ENCODE measurements at places on chromosomes 6 and 20.
A peak's percentile ranks its signal among the peaks of the same experiment; 100 is the strongest.

GRCh38 chr6:105892577-105893262 is 193.4 kb upstream of the PRDM1 start:
- DNase-seq: peak; percentile 52

DNA sequence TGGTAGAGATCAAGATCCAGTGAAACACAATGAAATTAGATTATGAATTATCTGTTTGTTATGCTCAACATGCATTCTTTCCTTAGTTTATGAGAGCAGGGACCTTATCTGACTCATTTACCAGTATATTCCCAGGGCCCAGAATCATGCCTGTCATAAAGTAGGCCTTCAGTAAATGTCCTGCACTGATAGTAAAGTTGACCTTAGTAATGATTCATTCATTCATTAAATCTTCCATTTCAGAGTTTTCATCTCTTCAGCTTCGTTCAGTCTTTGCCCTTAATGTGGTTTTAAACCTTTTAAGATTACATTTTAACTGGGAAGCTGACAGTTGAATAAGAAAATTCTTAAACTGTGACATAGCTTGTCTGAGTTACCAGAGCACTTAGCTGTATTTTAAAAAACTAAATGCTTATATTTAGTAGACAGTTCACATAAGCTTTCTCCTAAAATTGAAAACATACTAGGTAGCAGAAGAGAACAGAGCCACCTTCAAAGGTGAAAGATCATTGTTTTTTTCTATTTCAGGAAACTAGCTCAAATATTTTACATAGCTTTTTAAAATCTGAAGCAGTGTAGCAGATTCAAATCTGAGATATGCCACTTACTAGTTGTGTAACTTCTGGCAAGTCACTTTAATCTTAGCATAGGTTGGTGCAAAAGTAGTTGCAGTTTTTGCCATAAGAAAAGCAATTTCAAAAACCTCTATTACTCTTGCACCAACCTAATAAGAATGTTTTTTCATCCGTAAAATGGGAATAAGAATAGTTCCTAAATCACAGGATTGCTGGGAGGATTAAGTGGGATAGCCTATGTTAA is 41.4 kb downstream of the MCM8 start:
- peak; percentile 61 for DNase-seq

DNA sequence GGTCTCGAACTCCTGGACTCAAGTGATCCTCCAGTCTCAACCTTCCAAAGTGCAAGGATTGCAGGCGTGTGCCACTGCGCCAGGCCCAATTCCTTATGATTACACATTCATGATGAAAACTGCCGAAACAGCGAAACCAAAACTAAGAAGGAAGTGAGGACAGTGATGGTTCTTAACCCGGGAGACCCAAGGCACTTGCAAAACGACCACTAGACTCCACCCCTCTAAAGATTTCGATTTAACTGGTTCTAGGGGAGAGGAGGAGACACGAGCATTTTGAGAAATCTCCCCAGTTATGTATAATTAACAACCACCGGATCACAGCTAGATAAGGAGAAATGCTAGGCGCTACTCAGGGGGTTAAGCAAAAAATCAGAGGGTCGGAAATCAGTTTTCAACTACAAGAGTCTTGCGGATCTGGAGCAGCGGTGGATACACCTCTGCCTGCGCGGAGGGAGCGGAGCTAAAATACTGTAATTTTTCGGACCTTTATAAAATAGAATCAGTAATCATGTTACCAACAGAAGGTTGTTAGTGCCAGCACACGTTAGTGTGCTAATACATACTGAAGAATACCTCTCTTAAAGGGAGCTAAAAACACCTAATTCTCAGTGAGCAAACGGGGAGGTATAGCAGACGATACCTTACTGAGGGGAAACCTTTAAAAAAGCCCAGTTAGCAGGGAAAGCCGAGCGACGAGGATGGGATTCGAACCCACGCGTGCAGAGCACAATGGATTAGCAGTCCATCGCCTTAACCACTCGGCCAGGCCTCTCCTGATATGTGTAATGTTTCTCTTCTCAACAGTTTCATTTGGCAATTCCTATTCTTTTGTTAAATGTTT is 60.0 kb upstream of the BTN3A2 start:
- peak; percentile 95 for DNase-seq

DNA sequence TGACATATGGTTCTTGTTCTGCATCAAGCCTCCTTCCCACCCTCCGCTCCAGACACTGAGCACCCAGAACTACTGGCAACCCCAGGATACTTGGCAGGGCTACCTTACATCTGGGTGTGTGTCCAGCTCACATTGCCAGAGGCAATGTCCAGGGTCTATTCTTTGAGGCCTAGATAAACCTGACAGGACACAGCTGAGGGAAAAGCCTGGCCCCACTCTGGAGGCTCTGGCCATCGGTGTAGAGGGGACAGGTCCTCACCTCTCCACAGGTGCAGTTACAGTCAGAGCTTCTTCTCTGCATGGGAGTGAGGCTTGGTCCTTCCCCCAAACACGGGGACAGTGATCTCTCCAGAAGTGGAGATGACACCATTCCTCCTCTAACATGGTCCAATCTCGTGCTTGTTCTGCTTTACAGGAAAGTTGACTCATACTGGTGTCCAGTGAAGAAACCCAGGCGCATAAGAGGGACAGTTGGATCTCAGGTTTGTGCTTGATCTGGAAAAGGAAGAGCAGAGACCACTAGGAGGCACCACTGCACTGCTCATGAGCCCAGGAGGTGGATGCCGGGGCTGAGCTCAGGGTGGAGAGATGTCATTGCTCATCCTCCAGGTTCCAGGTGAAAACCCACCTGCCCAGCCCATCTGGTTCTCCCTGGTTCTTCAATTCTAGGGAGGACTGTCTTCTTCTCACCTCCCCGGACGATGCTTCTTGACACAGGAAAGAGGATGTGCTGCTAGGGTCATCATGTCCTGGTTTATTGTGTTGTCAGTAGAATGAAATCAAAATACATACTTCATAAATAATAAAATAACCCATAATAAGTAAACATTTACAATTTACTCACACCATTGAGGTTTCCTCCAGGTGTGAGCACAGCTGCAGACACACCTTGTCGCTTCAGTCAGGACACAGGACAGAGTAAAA is 14.7 kb downstream of the HLA-F start:
- DNase-seq: peak; percentile 43

DNA sequence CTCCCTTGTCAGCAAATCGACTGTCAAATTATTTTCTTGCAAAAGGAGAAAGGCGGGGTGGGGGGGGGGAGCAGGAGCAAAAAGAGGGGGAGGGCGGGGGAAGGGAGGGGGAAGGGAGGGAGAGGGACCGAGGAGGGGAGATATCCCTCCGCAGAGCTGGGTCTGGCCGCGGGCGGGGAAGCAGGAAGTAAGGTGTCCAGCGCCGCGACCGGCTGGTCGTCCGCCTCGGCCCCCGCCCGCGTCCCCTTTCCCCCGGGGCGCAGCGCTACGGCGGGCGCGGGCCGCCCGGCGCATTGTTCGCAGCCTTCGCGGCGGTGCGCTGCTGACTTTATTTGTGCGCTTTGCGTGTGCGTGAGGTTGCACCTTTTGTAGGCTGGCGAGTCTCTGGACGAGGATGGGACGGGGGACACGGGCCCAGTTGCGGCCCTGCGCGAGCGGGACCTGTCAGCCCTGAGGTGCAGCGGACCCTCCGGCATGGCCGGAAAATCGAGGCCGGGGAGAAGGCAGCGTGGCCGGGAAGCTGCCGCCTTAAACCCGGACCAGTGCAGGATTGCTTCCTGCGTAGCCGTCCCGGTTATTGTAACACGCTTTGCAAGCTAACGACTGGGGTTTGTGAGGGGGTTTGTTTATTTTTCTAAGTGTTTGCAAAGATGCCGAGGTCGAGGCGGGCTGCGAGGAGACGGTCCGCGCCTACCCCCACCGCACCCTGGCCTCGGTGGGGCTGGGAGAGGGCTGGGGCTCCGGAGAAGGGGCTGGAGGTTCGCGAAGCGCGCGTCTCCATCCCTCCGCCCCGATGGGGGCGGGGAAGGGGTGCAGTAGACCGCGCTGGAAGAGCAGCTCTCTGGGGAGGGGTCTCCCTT is 675 bp upstream of the TRERF1 start:
- DNase-seq: peak; percentile 91

- peak; percentile 64 for DNase-seq
Observed at GRCh38 chr6:34324738-34325444, 67.6 kb downstream of the NUDT3 start.

- DNase-seq: peak; percentile 38
Observed at GRCh38 chr6:143449714-143450452, 612 bp downstream of the ADAT2 start.

- no peak for DNase-seq
Observed at GRCh38 chr6:170291271-170292110, 613 bp upstream of the DLL1 start.

- DNase-seq: no peak
Observed at GRCh38 chr6:20936949-20937348, 402.7 kb downstream of the CDKAL1 start.

DNA sequence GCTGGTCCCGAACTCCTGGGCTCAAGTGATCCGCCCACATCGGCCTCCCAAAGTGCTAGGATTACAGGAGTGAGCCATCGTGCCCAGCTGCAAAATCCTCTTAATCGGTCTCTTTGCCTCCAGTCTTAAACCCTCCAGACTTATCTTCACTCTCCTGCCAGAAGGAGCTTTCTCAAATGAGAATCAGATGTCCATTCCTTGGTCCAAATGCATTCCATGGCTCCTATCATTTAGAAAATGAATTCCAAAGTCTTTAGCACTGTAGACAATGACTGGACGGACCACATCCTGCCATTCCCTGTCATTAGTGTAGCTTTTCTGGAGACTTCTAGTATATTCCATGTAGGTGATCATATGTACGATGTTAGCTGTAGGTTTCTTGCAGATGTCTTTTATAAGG is 141.9 kb downstream of the ID4 start:
- no peak for DNase-seq

DNA sequence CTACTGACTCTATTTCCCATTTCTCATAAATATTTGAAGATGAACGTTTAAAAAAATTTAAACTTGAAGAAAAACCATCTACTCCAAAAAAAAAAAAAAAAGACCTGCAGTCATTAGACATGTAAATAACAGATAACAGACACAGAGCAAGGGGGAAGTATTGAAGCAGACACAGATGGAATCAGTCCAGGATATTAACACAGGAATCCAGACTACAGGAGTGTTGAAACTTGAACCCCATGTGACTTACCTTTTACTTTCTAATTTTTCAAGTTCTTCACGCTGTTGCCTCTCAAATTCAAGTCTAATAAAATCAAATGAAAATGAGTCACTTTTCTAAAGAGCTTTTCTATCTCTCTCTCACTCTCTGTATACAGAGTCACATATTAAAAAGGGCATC is 191.8 kb downstream of the KIF16B start:
- no peak for DNase-seq

- DNase-seq: no peak
Observed at GRCh38 chr20:37552415-37552814, 24.7 kb upstream of the BLCAP start.

- DNase-seq: no peak
Observed at GRCh38 chr6:15331143-15331542, 85.3 kb downstream of the JARID2 start.

DNA sequence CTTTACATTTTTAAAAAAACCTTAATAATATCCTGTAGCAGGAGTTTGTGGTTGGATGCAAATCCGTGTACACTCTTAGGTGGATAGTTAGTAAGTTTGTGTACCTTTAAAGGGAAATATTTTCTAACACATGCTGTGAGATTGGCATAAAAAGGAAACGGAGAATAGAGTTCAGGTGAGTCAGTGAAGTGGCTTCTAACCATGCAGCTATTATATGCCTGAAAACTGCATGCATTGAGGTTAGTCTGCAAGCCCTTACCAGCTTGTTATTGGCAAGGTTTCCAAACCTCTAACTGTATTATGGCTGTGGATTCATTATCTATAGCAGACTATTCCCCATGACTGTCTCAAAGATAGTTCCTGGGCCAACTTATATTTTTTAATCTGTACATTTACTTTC is 420.6 kb upstream of the MMS22L start:
- DNase-seq: no peak

DNA sequence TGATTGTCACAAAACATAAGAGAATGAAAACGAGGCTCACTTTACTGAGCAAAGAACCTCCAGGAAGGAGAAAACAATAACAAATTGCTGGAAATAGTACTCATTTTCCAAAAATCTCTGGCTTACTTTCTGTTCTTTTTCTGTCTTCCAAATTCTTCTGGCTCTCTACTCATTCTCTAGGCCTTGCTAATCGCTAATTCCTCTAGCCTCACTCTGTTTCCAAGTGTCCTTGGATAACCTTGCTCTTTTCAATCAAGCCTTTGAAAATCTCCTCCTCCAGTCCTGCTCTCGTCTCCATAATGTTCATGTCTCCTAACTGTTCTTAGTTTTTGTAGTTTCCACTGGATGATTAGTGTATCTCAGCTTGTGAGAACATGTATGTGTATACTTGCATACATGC is 96.2 kb upstream of the MAP7 start:
- peak; percentile 64 for DNase-seq

- no peak for DNase-seq
Observed at GRCh38 chr6:170152124-170152926, 138.6 kb downstream of the DLL1 start.

All from fibroblast of lung (primary cell).